HS-27A (cell line): ENCODE measurements at places on chromosomes 3 and 15.

DNA sequence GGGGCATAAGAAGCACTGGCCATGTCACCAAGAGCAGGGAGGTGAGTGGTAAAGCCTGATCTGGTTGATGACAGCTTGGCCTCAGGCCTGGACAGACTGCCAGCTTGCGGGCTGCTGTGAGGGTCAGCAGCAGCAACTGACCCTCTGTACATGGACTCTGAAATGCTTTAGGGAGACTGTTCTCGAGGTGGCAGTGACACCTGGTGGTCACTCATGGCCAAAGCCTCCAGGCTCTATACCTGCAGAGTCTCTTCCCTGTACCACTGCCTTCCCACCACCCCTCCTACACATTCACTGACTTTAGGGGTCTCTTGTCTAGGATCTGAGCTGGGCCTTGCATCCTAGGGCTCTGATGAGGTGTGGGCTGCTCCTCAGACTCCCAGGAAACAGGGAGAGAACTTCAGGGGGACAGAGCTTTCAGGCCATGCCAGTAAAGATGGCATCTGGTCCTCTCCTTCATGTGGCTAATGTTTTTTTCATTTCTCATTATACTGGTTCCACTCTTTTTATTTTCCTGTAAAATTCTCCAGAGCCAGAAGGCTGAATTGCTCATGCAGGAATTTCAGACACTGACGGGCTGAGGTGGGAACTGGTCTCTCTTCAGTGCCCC, 17.2 kb upstream of the TIMP4 start:
- no peak for DNase-seq

GRCh38 chr3:171531716-171532115, 71.5 kb upstream of the TNIK start:
- no peak for DNase-seq

GRCh38 chr3:106566277-106566676, 697.5 kb upstream of the CBLB start:
- no peak for DNase-seq

GRCh38 chr3:38578551-38578950, 70.9 kb downstream of the SCN5A start:
- DNase-seq: no peak

GRCh38 chr15:86558686-86559085, 479.0 kb downstream of the AGBL1 start:
- no peak for DNase-seq

- no peak for DNase-seq
These were observed 41.4 kb upstream of the SLC41A3 start for GRCh38 chr3:126125341-126125740.

- DNase-seq: no peak
These were observed 1016.6 kb upstream of the CADM2 start for GRCh38 chr3:83941990-83942745.
